ENCODE measurements at places on chromosomes 6 and 20. TPM values are rescaled to one million over a fixed set of nuclear protein-coding genes. Genes with fewer than 3 reads are reported as not detected.
A peak's percentile ranks its signal among the peaks of the same experiment; 100 is the strongest.

- DNase-seq, result no peak
Measured at GRCh38 chr6:15338476-15338875, 92.6 kb downstream of the JARID2 start.

DNA sequence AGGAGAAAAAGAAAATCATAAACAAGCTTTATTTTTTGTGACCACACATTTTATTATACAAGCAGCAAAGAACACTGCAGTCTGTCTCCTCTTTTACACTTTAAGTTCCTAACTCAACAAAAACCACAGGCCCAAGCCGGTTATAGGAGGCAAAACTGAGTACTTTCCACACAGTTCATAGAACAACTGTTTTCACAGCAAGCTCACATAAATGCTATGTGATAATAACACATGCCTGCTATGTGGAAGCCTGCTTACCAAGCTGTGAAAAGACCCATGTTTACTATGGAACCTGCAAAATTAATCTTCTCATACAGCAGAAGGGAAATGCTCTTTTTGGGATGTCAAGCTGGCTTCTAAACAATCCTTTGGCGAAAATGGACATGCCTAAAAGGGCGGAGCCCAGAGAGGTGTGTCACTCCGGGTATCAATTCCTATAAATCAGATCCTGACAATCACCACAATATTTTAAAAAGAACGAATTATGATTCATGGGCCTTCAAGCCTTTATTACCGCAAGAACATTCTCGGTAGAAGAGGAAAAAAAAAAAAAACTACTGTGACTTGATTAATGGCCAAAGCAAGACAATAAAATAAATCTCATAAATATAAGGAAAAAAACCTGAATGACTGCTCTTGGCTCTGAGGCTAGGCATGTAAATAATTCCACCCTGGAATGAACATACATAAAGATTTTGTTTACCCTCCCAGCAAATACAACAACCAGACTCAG is 2.6 kb downstream of the TRERF1 start:
- no peak for DNase-seq

GRCh38 chr6:13004601-13005000 is 288.0 kb downstream of the PHACTR1 start:
- no peak for DNase-seq

- no peak for DNase-seq
Measured at GRCh38 chr6:46454691-46455090, 36.6 kb downstream of the RCAN2 start.

DNA sequence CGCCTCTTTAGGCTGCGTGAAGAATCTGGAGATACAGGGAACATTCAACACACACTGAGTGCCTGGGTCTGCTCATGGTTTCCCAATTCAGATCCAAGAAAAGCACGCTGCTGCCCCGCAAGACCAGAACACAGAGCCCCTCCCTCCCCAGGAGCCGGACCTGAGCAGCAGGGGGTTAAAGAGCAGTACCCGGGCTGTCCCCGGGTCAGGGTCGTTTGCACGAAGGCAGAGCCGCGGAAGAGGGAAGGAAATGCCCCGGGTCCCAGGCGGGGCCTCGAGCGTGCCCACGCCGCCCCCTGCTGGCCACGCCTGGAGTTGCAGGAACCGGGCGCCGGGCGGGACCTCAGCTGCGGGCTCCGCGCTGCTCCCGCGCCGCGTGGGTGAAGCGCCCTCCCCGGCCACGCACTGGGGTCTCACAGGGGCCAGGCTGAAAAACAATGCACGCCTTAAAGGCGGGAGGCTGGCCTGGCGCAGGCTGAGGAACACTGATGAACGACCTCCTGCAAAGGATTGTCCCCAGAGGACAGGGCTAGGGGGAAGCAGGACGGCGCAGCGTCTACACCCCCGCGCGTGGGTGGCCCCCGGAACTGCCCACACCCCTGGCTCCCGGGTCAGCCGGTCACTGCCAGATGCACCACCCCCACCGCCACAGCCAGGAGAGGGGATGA is 48.9 kb downstream of the ANKRD60 start:
- peak; percentile 86 for DNase-seq

DNA sequence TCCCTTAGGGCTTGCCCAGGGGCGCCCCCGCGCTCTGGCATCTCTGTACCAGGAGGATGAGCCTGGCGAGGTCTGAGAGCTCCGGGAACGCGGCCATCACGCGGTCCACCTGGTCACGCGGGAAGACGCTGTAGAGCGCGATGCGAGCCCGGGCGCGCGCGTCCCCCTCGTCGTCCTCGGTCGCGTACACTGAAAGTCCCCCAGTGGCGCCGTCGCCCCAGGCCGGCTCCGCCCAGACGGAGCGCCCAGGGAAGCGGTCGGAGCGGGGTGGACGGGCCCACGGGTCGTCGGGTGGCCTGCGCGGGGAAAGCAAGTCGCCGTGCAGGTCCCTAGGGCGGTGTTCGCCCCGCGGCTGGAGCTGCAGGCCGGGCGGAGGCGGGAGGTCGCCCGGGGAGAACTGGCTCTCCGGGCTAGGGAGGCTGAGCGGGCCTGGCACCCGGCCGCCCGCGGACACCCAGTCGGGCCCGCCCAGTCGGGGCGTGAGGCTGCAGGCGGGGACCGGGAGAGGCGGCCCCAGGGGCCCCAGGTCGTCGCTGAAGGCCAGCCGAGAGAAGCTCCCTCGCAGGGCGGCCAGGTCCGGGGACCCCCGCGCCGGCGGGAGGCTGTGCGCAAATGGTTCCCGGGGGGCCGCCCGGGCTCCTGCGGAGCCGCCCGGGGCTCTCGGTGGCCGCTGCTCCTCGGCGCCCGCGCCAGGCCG is 34.0 kb downstream of the ZC3H12D start:
- peak; percentile 83 for DNase-seq

The TAGAP gene
- total RNA-seq, result 2.3 TPM

The SPATA25 gene
- total RNA-seq, result 9.6 TPM

DNA sequence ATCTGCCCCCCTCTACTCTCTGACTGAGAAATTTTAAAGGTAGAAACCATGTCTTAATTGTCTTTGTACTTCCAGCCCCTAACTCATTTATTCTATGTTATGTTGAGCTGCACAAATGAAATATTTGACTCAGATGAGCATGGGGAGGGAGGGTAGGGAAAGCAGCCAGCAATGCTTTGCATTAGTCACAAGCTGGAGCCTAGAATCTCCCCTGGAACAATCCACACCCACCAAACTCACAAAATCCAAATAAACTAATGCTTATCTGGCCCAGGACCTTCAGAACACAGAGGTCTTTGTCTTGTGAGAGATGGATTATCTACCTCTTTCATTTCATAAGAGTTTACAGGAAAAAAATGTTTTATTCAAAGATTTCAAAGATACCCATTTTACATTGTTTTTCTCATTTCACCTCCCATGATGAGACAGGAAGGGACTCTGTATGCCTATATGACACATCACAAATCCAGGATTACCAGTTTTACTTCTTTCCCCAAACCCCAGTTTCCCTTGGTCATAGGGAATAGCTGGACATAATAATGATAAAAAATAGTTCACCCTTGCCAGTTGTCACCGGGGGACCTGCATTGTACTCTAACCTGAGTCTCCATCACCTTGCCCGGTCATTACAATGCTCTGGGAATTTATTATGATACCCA is 466.9 kb downstream of the KIF16B start:
- DNase-seq, result no peak

- no peak for DNase-seq
Measured at GRCh38 chr20:34517114-34517505, 888 bp downstream of the DYNLRB1 start.

The NKX2-2 gene
- 0.23 TPM for total RNA-seq

The POM121L2 gene
- total RNA-seq, result not detected

- no peak for DNase-seq
Measured at GRCh38 chr6:39416728-39417127, 94.2 kb upstream of the KCNK16 start.

DNA sequence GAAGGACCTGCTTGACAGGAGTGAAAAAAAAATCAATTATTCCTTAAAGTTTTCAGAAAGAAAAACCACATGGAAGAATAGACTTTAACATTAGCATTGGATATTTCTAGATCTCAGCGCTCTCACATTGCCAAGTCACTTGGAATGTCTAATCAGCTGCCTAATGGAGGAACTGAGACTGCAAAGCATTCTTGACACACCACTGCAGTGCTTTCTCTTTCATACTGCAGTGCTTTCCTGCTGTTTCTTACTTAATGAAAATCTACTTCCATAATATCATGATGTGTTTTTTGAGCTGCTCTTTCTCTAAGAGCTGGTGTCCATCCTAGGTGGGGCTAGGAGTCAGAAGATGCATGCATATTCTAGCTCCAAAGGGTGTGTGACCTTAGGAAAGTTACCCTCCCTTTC is 20.4 kb upstream of the MCM3 start:
- DNase-seq, result no peak

The TMEM74B gene
- 0.71 TPM for total RNA-seq

DNA sequence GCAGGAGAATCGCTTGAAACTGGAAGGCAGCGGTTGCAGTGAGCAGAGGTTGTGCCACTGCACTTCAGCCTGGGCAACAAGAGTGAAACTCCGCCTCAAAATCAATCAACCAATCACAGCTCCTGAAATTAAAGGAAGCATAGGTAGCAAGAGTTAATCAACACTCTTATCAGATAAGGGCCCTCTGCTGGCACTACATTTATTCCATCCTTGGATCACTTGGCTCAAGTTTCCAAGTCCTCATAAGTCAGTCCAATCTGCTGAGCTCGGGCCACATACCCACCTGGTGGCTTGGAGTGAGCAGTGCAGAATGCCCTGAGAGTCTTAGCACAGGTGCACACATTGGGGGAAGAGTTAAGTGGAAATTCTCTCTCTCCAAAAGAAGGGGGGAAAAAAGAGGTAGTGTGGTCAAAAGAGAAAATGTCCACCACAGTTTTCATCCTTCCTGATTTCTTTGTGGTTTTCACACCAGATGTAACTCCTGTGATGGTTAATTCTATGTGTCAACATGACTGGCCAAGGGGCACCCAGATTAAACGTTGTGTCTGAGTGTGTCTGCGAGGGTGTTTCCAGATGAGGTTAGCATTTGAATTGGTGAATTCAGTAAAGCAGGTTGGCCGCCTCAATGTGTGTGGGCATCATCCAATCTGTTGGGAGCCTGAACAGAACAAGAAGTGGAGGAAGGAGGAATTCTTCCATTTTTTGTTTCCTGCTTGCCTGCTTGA is 14.2 kb upstream of the FAM8A1 start:
- DNase-seq, result no peak

GRCh38 chr20:11067359-11067758 is 393.6 kb upstream of the JAG1 start:
- no peak for DNase-seq

Data from posterior vena cava (tissue), 2 donors.